ENCODE measurements at places on chromosomes 7 and 10.

- DNase-seq, result no peak
Observed at GRCh38 chr10:110723224-110723891, 79.2 kb downstream of the RBM20 start.

GRCh38 chr7:74579800-74580685 lies 77.5 kb upstream of the GTF2I start:
- DNase-seq, result no peak

GRCh38 chr7:112260911-112261310 lies 54.4 kb downstream of the ZNF277 start:
- no peak for DNase-seq

- no peak for DNase-seq
Observed at GRCh38 chr7:139777133-139777891, 486 bp downstream of the HIPK2 start.

- no peak for DNase-seq
Observed at GRCh38 chr10:36094096-36094495, 452.0 kb upstream of the FZD8 start.

DNA sequence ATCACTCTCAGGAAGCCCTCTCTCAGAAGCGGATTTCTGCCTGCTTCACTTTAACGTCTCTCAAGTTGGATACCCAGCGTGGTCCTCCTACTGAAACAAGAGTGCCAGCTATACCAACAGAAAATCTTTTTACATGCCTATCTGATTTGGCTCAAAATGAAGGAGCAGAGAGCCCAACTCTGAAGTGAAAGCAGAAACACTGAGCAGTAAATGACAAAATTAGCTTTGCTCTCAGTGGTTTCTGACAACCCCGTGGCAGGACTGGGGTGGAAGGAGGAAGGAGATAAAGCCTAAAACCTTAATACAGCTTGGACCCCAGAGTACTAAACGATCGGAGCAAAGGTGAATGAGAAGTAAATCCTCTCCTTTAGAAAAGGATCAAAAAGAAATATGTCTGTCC lies 25.1 kb upstream of the GPR37 start:
- no peak for DNase-seq

- DNase-seq, result no peak
Observed at GRCh38 chr10:60896033-60896432, 48.0 kb downstream of the RHOBTB1 start.

GRCh38 chr7:2953588-2954407 lies 89.9 kb downstream of the CARD11 start:
- DNase-seq, result no peak

DNA sequence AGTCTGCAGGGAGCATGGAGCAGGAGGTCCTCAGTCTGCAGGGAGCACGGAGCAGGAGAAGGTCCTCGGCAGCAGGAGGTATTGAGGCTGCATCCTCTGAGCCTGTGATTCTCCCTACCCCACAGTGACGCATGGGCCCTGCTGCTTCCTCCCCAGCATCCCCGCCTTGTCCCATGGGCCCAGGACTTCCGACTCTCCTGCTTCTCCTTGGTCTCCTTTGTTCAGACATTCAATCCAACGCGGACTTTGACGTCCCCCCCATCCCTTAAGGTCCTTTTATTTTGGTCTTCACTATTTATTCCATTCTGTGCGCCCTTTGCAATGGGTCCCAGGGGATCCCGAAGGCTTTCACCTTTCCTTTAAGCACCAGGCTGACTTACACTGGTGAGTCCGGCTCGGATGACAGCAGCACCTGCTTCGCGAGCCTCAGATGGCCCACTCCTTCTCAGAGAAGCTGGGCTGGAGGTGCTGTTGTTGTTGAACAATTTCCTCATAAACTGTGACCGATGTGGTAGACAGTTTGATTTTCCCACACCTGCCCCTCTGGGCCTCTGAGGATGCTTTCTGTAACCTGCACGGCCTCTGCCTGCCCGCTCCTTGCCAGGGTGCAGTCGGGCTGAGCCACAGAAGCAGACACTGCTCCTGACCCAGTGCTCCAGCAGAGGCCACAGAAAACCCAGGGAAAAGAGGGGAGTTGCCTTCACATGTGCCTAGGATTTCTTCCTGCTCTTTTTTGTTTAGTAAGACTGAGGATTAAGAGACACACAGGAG lies 407.2 kb upstream of the SHH start:
- no peak for DNase-seq

GRCh38 chr10:101394524-101395133 lies 40.7 kb downstream of the BTRC start:
- DNase-seq, result no peak

DNA sequence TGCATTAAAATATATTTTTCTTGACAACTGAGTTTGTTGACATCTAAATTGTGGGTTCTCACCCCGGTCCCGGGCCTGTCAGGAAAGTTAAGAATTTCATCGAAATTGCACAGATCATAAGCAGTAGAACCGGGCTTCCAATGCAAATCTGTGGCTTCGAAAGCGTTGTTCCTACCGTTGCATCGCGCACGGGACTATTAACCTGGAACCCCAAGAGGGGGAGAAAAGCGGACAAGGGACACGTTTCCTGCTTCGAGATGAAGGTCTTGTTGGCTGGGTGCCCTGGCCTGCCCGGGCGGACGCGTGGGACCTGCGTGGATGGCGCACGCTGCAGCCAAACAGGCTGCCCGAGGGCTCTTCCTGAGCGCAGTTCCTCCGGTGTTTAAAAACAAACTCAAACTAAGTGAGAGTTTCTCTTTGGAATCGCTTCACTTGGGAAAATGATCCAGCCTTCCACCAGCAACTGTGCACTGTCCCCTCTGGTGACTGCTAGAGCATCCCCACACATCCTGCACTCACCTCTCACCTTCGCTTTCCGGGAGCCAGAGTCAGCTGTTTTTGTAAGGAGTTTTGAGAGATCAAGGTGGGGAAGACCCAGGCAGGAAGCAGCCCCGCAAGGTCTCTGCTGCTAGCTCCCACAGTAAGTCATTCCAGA lies 5.1 kb upstream of the TBX20 start:
- DNase-seq, result no peak

- DNase-seq, result no peak
Observed at GRCh38 chr10:32950591-32951108, 7.4 kb downstream of the ITGB1 start.

DNA sequence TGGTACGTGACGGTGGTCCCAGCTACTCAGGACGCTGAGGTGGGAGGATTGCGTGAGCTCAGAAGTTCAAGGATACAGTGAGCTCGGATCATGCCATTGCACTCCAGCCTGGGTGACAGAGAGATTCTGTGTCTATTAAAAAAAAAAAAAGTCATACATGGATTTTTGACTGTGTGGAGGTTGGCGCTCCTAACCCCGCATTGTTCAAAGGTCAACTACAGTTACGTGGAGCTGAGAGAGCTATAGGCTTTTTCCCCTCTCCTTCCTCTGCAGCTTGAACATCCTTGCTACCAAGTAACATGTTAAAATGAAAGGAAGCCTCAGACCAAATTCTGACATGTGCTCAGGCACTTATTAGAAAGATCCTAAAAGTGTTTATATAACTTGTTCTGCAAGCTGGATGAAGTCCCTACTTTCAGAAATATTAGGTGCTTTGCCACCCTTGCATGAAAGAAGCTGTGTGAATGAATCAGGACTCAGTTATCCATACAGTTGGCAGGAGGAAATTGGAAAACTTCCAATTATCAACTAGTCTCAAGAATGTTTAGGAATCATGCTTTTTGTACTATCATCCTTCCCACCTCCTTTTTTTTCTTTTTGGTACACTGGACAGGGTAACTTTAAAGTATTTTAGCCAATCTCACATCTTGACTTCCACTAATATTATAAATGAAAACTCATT lies 12.5 kb upstream of the ST7 start:
- DNase-seq, result no peak

DNA sequence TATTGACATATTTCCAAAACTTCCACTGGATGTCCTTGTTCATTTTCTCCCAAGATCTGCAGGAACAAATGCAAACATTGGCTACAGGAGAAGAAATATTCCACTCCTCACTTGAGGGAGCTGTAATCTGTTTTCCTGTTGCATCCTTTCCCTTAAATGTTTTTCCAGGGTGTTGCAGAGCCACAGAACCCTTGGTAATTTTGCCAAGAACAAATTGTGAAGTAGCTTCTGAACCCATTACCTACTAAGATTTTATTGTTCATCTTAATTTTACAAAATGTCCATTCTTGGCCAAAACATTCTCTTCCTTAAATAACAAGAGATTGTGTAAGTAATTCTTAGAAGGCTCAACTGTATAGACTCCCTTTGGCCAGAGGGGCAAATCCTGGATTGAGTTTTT lies 177.0 kb downstream of the GNAT3 start:
- no peak for DNase-seq

- no peak for DNase-seq
Observed at GRCh38 chr7:156984174-156984891, 26.1 kb downstream of the MNX1 start.

DNA sequence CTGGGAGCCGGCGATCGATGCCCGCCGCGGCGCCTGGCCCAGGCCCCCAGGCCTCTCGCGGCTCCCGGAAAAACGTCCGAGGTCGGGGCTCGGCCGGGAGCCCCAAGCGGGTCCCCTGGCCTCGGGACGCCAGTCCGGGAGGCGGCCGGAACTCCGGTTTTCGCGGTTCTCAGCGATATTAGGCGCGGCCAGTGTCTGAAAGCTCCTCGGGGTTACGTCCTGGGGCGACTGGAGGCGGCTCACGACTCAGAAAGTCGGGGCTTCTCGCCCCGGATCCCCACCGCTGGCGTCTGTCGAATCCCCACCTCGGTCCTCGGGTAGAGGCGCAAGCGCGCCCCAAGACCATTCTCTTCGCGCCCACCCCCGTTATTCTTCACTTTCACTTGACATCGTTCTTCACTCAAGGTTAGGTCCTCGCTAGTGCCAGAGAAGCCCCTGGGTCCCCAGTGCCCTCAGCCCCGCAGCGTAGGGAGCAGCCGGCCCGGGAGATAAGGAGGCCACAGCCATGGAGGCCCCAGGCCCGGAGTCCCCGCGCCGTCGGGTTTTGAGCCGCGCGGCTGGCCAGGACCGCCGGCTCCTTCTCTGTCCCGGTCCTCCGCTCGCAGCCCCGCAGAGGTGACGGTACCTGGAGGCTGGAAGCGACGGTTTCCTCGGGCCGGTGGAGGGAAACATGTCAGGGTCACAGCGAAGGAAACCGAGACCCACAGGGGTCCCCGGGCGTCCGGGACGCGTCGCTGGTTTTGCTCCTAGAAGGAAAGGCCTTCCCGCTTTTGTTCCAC lies 35.2 kb upstream of the EBLN1 start:
- peak; percentile 15 for DNase-seq

DNA sequence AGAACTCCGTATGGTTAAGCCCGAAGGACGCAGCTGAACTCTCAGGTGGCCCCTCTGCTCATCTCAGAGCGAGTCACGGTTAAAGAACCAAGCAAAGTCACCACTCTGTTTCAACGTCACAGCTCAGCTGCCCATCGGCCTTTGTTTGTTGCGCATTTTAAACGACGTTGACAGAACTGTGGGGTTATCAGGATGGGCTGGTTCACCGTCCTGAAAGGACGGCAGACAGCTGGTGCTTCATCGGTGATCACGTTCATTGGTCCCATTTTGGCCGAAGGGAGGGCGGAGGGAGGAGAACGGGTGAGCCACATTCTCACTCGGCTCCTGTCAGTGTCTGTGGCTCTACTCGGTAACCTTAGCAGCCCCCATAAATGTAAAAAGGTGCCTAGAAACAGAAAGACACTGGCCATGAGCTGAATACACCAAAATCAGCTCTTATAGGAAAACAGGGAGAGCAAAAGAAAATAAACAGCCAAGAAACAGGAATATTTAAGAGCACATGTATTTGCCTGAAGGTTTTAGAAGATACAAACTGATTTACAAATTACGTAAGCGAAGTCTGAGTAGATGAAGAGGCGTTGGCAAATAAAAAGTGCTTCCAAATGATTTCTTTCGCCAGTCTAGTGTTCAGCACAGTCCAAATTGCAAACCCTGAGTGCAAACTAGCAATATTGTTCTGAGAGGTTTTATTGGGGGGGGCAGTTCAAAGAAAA lies 8.4 kb downstream of the PRKAG2 start:
- no peak for DNase-seq

DNA sequence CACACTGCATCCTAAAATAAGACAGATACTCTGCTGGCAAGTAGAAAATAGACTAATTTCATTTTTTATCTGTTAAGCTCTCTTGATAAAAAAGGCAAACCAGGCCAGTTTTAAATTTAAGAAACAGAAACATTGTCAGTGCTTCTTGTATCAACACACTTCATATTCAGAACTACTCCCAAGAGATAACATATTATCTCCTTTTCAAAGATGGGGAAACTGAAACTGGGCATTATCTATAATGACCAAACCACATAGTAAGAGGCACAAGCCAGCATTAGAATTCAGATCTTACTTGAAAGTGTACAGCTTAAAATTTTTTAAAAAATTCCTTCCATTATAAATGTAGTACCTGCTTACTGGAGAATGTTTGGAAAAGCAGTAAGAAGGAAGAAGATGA lies 14.7 kb downstream of the SRI start:
- DNase-seq, result no peak

DNA sequence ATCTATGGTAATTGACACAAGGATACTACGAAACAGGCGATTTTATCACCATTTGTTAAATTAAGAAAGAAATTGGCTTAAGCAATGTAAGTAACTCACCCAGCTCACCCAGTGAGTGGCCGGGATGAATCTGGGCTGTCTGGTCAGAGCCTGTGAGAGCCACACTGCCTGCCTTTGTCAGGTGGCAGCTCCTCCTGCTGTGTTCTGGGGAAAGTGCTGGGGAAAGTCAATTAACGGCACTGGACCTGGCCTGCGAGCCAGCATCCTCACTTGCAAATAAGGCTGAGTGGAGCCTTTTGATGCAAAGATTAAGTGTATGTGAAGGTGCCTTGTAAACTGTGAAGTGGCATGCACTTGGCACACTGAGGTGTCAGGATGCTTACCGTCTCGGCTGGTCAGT lies 13.4 kb upstream of the CXCL12 start:
- no peak for DNase-seq

GRCh38 chr10:96789571-96790108 lies 42.5 kb upstream of the LCOR start:
- DNase-seq, result no peak

- no peak for DNase-seq
Observed at GRCh38 chr7:132592231-132592920, 16.1 kb upstream of the PLXNA4 start.

DNA sequence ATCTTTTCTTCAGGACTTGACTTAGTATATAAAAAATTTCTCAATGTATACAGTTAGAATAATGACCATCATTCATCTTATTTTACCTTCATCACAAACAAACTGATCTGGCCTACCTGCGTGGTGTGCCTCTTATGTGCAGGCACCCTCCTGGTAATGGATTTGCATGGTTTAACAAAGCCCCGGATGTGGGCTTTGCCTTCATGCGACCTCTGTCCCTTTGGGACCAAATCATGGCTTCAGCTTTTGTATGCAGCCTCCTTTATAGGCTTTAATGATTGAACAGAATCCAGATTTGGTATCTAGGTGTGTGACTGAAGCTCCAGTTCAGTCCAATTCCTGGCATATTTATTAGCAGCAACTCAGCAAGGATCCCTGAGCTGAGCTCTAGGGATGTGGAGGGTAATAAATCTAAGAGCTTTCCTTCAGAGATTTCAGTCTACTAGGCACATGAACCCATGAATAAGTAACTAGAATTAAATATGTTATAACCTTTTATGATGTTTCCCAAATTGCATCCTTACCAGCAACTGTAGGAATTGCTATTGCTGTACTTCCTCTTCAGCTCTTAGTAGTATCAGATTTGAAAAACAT lies 256.9 kb downstream of the ABCA13 start:
- no peak for DNase-seq

Data from activated T-helper 1 cell treated with anti-CD3 and anti-CD28 coated beads, Interleukin-2, amount 50 U/mL, for 16 hours (primary cell).